Calu3 (cell line): ENCODE measurements at places on chromosomes 12 and 14. TPM values are rescaled to one million over a fixed set of nuclear protein-coding genes. Genes with fewer than 3 reads are reported as not detected.

Gene SLC16A7
- total RNA-seq: 51.3 and 58.6 TPM in 2 replicates

Gene TROAP
- total RNA-seq: 38.5 and 49.8 TPM in 2 replicates

Gene EIF2S3B
- total RNA-seq: 4.8 and 5.7 TPM in 2 replicates

Gene HCAR1
- 5.0 and 5.9 TPM in 2 replicates for total RNA-seq

DNA sequence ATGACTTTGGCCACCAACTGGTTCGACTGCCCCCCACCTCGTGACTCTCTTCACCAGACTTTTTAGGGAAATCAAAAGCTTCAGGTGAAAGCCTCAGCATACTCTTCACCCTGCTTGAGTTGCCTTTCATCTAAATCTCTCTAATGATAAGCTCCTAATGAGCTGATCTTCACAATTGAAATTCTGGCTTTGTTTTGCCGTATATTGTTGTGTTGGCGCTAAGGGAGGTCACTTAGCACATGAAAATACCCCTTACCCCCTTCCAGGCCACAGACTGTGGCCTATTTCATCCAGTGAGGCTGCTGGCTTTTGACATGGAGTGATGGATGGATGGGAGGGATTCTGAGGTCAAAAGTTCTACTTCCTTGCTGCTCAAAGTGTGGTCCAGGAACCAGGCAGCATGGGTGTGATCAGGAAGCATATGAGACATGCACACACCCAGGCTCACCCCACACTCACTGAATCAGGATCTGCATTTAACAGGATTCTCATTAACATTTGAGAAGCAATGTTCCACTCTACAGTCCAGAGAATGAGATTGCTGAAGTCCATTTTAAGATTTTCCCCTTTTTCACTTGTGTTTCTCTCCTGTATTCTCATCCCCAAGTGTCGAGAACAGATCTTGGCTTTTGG, 131.4 kb downstream of the DACT1 start:
- no peak for DNase-seq

GRCh38 chr14:98957211-98958047, 314.6 kb downstream of the BCL11B start:
- peak; percentile 16 for DNase-seq
